ENCODE measurements at places on chromosomes 5 and 9. TPM values are rescaled to one million over a fixed set of nuclear protein-coding genes. Genes with fewer than 3 reads are reported as not detected.

DNA sequence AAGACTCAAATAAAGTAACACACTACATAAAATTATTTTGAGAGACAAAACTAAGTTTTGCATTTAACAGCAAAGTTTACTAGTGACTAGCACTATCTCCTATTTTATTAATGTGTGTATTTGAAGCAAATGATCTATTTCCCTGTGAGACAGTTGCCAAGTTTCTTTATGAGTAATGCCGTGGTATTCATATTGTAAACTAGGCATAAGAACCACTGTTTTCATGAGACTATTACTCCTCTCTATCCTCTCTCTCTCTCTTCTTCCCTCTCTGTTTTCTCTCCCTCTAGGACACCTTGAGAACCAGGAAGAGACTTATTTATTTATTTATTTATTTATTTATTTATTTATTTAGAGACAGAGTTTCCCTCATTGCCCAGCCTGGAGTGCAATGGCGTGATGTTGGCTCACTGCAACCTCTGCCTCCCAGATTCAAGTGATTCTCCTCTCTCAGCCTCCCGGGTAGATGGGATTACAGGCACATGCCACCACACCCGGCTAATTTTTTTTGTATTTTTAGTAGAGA is 61.1 kb downstream of the MLANA start:
- no peak for DNase-seq
- no peak overlapping the region for H3K27ac ChIP-seq

- H3K4me1 ChIP-seq, result no peaks in the 10 kb centered on the region
- no peak overlapping the region for H3K27ac ChIP-seq
- no peaks in the 10 kb centered on the region for H3K27me3 ChIP-seq
- H3K4me3 ChIP-seq, result no peak overlapping the region
- no peak for DNase-seq
These were observed 102.6 kb upstream of the COL5A1 start for GRCh38 chr9:134538856-134539566.

- no peaks in the 10 kb centered on the region for H3K27me3 ChIP-seq
- H3K36me3 ChIP-seq, result no peaks in the 10 kb centered on the region
- no peak for DNase-seq
- H3K27ac ChIP-seq, result no peak overlapping the region
- H3K4me3 ChIP-seq, result no peak overlapping the region
These were observed 88.0 kb downstream of the ADAMTS2 start for GRCh38 chr5:179257176-179257682.

- no peaks in the 10 kb centered on the region for H3K27me3 ChIP-seq
- H3K36me3 ChIP-seq, result no peaks in the 10 kb centered on the region
- no peaks in the 10 kb centered on the region for H3K4me1 ChIP-seq
- no peak overlapping the region for H3K27ac ChIP-seq
- DNase-seq, result no peak
- no peak overlapping the region for H3K4me3 ChIP-seq
These were observed 60.8 kb downstream of the CSF2 start for GRCh38 chr5:132134384-132134783.

The MARCOL gene
- polyA plus RNA-seq, result not detected

- no peak overlapping the region for H3K4me3 ChIP-seq
- H3K27me3 ChIP-seq, result no peaks in the 10 kb centered on the region
- no peak overlapping the region for H3K27ac ChIP-seq
- H3K36me3 ChIP-seq, result no peaks in the 10 kb centered on the region
- peak; percentile 79 for DNase-seq
These were observed 112.2 kb downstream of the C9orf152 start for GRCh38 chr9:110095776-110096175.
